Activated CD4-positive, alpha-beta T cell treated with anti-CD3 and anti-CD28 coated beads, Interleukin-2, Interleukin-4, amounts not matched to agents 100 ng/mL and 50 ng/mL, durations not matched to agents 16 hours and 8 hours (primary cell): ENCODE measurements at places on chromosomes 16 and 17.

DNA sequence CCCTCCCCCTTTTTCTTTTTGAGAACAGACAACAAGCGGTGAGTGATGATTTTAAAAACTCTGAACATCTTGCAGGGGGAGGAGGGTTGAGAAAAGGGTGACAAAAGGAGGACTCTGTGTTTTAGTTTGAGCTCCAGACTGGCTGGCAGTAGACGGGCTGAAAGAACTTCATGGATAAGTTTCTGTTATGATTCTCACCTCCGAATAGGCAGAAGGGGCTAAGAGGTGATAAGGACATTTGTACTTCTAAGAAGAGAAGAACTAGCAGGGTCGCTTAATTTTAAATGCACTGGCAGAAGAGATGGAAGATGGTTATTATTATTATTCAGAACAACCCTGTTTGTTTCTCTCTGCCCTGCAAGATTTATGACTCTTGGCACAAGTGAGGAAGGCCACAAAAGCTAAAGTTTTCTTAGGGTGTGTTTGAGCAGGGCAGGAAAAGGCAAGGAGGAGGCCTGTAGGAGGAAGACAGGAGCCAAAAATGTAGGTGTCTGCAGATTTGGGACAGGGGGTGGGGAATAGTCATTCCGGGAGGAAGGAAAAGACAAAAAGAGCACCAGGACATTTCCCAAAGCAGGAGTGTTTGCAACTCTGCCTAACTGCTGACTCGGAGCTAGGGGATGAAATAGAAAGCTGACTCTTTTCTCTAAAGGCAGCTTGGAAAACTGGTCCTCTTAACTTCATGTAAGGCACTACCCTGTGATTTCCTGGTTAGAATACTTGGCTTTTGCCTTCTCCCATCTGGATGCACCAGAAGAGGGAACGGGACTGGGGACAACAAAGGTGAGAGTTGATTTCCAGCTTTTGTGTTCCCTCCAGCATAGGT is 11.9 kb upstream of the HOXB2 start:
- no peak for DNase-seq

DNA sequence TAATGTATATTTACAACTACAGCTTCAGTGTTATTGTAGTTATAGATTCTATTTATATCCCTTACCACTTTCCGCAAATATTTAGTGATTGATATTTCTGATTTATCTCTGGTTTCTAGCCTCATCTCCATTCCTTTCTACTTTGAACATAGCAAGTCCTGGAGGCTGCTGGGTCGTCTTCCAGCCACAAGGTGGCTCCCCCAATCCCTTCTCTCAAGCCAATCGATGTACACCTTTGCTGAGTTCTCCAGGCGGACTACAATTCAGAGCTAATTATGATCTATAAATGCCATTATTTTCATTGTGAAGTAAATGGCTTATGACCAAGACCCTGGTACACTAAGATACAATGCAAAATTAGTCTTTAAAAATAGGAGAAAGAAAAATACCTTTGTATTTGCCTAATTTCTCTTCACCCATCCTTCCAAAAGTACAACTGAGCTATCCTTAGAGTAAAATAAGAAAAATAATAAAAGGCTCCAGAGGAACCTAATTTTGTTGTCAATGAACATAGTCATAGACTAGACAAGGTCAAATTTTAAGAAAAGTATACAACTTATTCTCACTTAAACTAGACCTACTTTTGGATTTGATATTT is 122.1 kb downstream of the SKAP1 start:
- DNase-seq, result peak; percentile 44

DNA sequence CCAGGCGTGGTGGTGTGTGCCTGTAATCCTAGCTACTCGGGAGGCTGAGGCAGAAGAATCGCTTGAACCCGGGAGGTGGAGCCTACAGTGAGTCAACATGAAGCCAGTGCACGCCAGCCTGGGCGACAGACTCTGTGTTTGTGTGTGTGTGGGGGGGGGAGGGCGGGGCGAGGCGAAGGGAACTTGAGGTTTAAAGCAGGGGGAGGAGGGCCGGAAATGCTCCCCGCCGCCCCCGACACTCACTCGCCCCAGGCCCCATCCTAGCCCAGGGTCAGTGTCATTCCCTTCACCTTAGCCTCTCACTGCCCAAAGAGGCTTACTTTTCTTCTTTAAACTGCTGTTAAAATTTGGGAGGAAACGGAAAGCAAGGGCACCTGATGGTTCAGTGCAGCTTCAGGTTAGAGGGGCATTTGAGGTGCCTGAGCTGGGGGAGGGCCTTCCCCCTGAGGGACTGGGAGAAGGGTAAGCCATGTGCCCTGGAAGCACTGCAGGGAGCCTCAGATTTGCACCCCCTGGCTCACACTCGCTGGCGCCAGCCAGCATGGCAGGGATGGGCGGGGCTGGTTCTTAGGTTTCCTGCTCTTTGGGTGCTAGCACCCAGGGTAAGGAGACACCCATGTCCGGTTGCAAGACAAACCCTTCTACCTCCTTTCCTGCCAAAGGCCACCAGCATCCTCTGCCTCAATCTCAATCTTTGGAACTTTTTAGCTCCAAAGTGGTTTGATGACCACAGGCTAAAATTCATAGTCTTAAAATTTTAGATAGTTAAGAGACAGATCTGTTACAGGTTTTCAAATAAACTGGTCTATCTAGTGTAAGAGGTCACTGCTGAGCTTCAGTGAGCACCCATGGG is 2.2 kb upstream of the LIMD2 start:
- DNase-seq, result peak; percentile 84

- peak; percentile 47 for DNase-seq
These were observed 5.9 kb upstream of the XYLT1 start for GRCh38 chr16:17476414-17477259.

DNA sequence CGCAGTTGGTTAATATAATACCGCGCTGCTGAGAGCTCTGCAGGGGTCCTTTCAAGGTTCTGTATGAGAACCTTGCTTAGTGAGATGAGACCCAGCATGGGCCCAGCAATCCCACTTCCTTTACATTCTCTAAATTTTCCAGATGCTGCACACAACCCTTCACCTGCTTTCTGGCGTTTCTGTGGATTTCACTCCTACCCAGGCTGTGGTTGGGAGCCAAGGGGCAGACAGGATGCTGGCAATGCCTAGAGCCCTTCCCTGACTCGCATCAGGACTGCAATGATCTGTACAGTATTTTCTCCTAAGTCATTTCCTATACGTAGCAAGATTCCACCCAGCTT is 10.1 kb upstream of the PIPOX start:
- DNase-seq, result no peak
